ENCODE measurements at places on chromosomes 12 and 14.

DNA sequence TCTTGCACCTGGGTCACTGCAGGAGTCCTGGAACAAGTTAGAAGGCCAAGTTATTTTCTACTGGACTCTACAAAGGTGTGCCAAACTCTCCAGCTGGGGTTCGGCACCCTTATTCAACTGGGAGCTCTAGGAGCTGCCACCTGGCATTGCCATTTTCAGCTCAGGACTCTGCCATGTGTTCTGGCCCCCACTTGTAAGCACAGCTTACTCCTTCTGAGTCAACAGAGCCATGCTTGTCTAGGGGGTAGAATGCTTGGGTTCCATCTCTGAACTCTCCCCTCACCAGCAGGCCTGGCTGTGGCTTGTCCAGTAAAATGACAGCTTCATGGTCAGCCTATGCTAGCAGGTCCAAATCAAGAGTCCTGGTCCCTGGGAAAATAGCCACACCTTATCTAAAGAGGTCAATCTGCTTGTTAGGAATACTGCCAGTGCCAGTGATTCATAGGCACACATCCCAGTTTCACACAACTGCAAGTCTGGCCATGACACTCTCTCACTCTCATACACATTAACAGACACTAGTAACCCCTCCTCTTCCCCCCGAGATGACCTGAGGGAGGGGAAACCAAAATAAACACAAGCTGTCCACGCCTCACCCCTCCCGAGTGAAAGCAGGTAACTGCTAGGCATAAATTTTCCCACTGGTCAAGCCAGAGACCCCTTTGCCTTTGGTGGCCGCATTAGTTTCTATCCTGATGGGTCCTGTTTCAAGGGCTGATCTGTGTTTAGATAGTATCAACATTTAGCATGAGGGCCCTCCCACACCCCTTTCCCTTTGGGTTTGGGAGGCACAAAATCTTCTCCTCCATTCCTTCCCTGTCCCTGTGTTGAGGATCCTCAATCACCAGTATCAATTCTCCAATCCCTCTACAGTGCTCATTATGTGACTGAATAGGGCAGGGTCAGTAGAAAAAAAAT lies 182.3 kb upstream of the GZMB start:
- no peak for DNase-seq

DNA sequence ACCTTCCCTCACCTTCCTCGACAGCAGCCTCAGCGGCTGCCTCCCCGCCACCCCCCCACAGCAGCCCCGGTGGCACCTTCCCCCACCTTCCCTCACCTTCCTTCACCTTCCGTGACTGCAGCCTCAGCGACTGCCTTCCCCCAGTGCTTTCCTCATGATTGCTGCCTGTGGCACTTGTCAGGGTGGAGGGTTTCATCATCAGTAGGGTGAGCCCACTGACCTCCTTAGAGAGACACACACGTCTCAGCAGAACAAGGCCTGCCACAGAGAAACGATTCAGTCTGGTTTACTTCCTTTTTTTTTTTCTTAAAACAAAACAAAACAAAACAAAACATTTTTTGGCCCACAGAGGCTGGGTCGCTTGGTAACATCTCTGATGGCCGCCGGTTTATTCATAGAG lies 75.0 kb downstream of the EP400 start:
- no peak for DNase-seq

DNA sequence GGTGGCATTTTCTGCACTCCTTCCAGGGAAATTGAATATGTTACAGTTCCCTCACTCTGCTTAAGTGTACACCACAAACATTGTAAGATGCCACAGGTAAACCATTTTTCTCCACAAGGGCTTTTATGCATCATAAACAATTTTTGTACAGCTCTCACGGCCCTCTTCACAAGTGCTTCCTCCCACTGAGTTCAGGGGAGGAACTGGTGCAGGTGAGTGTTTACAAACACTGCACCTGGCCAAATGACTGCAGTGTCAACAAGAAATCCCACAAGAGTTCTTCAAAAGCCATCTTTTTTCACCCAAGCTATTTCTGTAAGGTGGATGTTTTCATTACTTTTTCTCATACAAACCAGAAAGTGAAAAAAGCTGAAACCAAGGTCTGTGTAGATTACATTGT lies 973.2 kb downstream of the AACS start:
- DNase-seq: no peak

- no peak for DNase-seq
Observed at GRCh38 chr12:127657036-127657435, 609.9 kb upstream of the TMEM132C start.

DNA sequence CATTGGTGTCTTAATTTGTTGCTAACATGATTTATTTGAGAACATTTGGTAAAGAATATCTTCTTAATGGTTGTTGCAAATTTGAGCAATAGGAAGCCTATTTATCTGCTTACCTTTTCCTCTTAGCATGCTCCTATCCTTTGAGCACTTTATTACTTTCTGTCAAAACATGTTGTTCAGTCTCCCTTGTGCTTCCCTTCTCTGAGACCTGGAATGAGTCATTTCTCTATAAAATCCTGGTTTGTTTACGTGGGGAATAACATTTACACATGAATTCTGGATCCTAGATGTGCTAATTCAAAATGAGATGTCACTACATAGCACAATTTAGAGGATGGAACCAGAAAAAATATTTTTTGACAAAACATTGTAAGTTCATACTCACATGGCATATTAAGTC lies 844.0 kb upstream of the LRFN5 start:
- no peak for DNase-seq

DNA sequence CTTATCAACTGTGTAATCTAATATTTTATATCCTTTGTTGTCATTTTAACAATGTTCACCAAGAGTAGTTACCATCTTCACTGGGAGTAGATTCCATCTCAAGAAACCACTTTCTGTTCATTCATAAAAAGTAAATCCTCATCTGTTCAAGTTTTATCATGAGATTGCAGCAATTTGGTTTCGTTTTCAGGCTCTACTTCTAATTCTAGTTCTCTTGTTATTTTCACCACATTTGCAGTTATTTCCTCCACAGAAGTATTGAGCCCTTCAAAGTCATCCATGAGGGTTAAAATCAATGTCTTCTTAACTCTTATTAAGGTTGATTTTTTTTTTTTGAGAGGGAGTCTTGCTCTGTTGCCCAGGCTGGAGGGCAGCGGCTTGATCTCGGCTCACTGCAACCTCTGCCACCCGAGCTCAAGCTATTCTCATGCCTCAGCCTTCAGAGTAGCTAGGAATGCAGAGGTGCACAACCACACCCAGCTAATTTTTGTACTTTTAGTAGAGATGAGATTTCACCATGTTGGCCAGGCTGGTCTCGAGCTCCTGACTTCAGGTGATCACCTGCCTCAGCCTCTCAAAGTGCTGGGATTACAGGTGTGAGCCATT lies 276.6 kb downstream of the ACSS3 start:
- DNase-seq: no peak

DNA sequence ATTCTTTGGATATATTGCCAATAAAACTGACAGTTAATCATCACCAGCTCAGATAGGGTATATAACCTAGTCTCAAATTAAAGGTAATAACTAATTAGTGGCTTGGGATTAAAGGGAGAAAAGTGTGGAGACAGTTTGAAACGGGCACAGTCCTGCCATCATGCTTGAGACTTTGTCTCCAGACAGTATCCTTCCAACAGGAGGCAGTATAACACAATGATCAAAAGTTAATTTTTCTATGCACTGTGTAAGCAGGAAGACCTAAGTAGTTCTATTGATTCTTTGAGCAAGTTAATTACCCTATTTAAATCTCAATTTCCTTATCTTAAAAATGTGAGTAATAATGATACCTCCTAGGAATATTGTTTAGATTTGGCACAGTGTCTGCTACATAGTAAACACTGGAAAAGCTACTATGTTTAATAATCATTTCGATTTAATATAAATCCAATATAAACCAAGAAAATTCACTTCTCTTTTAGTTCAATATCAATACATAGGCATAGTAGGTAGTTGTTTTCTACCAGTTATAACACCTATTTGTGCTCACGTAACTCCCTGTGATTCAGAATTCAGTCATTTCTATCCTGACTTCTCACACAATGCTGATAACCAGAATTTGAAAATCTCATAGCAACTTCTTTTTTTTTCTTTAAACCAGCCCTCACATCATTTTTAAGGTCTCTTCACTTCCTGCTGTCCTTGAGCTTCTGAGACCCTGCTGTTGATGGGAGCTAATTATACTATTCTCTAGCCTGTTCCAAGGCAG lies 53.7 kb downstream of the GALNT4 start:
- DNase-seq: no peak

DNA sequence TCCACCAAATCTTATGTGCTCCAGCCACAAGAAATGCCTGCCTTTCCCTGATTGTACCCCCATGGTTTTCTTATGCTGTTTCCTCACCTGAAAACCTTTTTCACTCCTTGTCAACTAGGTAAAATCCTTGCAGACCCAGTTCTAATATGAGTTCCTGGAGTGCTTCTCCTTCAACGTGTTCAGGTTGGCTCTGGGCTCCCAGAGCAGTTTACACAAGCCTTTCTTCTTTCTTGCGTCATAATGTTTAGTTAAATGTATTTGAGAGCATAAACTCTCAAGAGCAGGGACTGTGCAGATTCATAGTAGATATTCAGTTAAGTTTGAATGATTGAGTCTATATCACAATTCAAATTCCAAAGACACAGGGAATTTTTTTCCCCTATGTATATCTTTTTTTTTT lies 484.8 kb upstream of the CCDC196 start:
- DNase-seq: no peak

DNA sequence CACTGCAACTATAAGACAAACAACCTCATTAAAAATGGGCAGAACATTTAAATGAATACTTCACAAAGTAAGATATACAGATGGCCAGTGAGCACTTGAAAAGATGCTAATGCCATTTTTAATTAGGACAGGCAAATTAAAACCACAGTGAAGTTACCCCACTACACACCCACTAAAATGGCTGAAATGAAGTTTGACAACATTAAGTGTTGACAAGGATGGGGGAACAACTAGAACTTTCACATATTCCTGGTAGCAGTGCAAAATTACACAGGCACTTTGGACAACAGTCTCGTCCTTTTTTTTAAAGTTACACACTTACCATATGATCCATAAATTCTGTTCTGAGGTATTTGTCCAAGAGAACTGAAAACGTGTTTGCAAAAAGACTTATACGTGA lies 278.9 kb upstream of the DIO3 start:
- DNase-seq: no peak

GRCh38 chr12:12439636-12440035 lies 82.8 kb downstream of the BORCS5 start:
- DNase-seq: no peak

DNA sequence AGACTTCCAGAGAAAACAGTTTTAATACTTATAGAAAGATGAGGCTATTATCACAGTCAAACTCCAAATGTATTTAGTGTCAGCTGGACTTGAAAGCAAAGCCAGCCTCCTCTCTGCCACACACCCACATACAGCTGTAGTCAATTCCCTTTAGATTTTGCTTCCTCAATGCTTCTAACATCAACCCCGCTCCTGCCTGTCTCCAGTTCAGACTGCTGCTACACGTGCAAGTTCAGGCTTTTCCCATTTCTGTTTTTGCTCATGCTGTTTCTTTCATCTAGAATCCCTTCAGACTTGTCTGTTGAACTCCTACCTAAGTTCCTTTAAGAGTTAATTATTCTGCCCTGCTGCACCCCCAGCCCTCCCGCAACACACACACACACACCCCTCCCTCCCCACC lies 380.0 kb downstream of the KCNH5 start:
- no peak for DNase-seq

GRCh38 chr14:49897965-49898364 lies 5.1 kb downstream of the ARF6 start:
- DNase-seq: no peak

DNA sequence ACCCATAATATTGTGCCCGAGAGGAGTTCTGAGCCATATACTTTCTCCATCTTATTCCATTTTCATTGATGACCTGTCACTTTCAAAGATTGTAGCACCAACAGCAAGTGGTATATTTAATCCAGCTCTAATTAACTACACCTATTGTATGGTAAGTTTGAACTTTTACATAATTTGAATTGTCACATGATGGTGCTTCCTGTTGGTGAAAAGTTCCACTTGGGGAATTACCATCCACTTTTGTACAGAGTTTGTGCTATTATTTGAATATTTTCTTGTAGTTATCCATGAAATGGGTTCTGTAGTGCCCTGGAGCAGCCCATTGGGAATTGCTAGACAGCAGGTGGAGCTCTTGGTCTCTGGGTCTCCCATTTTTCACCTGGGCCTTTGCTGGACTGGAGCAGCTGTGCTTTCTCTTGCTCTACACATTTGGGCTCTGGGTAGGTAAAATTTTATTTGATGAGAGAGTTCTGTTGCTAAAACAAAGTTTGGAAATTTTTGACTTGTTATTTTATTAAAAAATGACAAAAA lies 3.0 kb downstream of the SMCO3 start:
- no peak for DNase-seq

DNA sequence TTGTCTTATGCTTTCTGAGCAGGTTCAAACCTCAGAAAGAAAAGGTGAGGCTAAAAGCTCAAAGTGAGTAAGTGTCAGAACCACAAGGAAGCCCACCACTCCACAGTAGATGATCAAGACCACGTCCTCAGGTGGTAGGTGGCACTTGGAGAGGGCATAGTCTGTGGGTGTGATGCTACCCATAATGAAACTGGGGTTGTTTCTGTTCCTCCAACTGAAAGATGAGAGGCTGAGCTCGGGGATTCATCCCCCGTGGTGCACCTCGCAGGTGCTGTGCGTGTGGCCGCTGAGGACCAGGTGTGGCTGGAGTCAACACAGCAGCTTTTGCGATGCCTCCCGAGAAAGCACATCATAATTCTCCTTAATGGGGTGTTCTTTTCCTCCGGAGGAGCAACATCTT lies 285.7 kb downstream of the TTC8 start:
- no peak for DNase-seq

DNA sequence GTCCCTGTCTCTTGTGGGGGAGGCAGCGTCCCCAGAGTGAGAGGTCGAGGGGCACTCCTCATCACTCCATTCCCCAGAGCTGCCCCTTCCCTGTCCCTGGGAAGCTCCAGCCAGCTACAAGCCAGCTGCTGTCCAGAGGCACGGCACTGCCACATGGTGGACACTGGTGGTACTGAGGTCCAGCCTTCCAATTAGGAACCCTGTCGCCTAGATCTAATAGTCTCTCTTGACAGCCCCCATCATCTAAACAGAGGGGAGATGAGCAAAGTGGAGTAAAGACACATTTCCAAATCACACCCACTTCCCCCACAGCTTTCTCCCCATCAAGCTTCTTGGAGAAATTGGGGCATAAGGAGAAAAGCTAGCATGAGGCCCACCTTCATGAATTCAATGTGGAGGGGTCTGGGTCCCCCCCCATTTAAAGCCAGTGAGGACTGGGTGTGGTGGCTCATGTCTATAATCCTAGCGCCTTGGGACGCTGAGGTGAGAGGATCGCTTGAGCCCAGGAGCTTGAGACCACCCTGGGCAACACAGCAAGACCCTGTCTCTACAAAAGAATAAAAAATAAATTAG lies 2.1 kb upstream of the INHBE start:
- DNase-seq: no peak

DNA sequence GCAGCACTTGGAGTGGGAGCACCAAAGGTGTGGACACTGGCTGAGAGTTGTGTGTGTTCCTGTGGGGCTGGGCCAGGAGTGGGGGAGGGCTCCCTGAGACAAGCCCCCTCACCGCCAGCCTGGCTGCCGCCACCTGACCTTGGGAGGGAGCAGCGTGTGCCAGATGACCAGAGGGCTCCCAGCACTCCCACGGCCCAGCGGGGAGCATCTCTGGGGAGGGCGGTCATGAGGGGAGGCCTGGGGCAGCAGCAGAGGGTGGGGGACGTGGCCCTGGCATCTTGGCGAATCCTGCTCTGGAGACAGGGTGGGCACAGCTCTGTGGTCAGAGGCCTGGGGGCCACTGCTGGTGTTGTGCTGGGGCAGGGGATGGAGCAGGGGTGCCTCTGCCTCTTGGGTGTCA lies 10.7 kb downstream of the CEP170B start:
- DNase-seq: no peak

- DNase-seq: no peak
Observed at GRCh38 chr12:74286254-74286653, 251.4 kb upstream of the ATXN7L3B start.

Data from memory B cell (primary cell).